Amniotic stem cell (primary cell): ENCODE measurements at places on chromosomes 4 and X.

- DNase-seq = no peak
These were observed 43.0 kb downstream of the FBXL5 start for GRCh38 chr4:15612136-15612535.

- no peak for DNase-seq
These were observed 493 bp upstream of the UCHL1 start for GRCh38 chr4:41256131-41256739.

- peak; percentile 16 for DNase-seq
These were observed 137.0 kb downstream of the AMMECR1 start for GRCh38 chrX:110180928-110181310.

- no peak for DNase-seq
These were observed 38.6 kb downstream of the MFAP3L start for GRCh38 chr4:169987327-169988228.

- no peak for DNase-seq
These were observed 68.5 kb upstream of the HMX1 start for GRCh38 chr4:8939840-8940742.
